B cell (primary cell): ENCODE measurements at places on chromosomes 4 and X. TPM values are rescaled to one million over a fixed set of nuclear protein-coding genes. Genes with fewer than 3 reads are reported as not detected.

DNA sequence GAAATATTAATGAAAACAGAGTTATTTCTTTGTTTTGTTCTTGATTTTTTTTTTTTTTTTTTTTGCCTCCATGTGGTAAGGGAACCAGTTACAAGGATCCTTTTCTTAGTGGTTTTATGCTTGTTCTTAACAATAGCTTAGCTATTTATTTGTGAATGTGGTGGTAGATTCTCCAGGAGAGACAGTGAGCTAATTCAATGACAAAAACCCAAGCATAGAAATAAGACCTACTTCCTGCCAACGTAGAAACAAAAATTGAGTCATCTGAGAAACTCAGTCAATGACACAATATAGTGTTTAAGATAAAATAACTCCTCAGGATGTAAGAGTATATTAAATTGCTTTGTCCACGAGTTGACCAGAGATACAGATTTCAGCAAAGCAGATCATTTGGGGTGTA, 863.8 kb upstream of the PABPC4L start:
- no peak for DNase-seq

- peak; percentile 52 for DNase-seq
Measured at GRCh38 chrX:15781961-15782699, 8.2 kb upstream of the ZRSR2 start.

GRCh38 chr4:135177321-135177720, 975.7 kb upstream of the PABPC4L start:
- DNase-seq = no peak

GRCh38 chrX:123607806-123608205, 125.0 kb downstream of the THOC2 start:
- DNase-seq = no peak

GRCh38 chr4:8644966-8645752, 52.6 kb downstream of the CPZ start:
- no peak for DNase-seq

The SLC4A4 gene
- total RNA-seq = not detected in 2 replicates

The USP27X gene
- total RNA-seq = 5.3 and 6.1 TPM in 2 replicates

The DNAAF6 gene
- total RNA-seq = not detected in 2 replicates

The UGT2B11 gene
- not detected in 2 replicates for total RNA-seq

The CXorf49 gene
- total RNA-seq = not detected in 2 replicates

DNA sequence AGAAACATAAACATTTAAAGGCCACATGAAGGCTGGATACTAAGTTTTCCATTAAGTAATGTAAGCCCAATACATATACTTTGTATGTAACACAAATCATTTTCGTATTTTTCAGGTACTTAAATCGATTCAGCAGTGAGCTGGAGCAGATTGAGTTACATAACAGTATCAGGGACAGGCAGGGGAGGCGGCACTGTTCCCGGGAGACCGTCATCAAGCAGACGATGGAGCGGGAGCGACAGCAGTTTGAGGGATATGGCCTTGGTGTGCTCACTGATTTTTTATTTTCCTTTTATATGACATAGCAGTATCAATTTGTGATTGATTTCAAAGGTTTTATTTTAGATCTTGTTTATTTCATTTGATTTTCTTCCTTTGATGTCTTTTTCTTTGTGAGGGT, 20.7 kb downstream of the TMA16 start:
- no peak for DNase-seq

- DNase-seq = no peak
Measured at GRCh38 chrX:5771441-5771840, 457.2 kb downstream of the NLGN4X start.

DNA sequence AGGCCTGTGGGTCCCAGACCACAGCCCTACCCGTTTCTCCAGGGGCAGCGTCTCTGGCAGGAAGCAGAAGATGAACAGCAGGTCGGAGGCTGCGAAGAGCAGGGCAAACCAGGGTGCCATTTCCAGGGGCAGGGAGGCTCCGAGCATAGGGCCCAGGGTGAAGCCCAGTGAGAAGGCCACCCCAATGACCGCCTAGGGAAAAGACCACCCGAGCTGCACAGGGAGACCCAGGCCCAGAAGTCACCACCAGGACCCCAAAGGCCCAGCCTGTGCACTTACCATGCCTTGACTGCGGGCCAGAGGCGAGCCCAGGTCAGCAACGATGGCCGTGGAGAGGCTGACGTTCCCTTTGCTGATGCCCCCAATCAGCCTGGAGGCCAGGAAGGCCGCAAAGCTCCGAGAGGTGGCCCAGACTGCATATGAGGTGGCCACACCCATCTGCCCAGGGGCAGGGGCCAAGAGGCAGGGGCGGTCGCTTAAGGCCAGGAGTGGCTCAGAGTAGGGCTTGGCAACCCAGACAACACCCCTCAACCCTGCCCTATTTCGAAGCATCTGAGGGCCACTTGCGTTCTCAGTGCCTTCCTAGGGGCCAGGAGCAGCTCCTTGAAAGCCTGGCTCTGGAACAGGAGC, 30.8 kb downstream of the NOP14 start:
- peak; percentile 55 for DNase-seq

- DNase-seq = no peak
Measured at GRCh38 chrX:20432048-20432447, 165.3 kb upstream of the RPS6KA3 start.

The SOD3 gene
- total RNA-seq = not detected in 2 replicates

The PABPC1L2B gene
- total RNA-seq = not detected in 2 replicates

The TFE3 gene
- 38.9 and 42.1 TPM in 2 replicates for total RNA-seq

- DNase-seq = no peak
Measured at GRCh38 chr4:110483516-110483915, 7.6 kb downstream of the ENPEP start.

GRCh38 chr4:156633847-156634246, 337.8 kb downstream of the PDGFC start:
- DNase-seq = no peak

DNA sequence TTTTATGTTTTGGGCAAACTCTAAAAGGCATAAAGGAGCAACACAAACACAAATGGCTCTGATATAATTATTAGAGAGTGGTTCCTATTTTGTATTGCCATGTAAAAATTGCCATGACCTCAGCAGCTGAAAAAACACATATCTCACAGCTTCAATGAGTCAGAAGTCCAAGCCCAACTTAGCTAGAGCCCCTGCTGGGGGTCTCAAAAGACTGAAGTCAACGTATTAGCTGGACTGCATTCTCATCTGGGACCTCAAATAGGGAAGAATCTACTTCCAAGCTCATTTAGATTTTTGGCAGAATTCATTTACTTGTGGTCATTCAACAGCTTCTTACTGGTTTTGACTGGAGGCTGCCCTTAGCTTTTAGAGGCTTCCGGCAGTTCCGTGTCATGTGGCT, 47.4 kb downstream of the FREM3 start:
- DNase-seq = no peak

DNA sequence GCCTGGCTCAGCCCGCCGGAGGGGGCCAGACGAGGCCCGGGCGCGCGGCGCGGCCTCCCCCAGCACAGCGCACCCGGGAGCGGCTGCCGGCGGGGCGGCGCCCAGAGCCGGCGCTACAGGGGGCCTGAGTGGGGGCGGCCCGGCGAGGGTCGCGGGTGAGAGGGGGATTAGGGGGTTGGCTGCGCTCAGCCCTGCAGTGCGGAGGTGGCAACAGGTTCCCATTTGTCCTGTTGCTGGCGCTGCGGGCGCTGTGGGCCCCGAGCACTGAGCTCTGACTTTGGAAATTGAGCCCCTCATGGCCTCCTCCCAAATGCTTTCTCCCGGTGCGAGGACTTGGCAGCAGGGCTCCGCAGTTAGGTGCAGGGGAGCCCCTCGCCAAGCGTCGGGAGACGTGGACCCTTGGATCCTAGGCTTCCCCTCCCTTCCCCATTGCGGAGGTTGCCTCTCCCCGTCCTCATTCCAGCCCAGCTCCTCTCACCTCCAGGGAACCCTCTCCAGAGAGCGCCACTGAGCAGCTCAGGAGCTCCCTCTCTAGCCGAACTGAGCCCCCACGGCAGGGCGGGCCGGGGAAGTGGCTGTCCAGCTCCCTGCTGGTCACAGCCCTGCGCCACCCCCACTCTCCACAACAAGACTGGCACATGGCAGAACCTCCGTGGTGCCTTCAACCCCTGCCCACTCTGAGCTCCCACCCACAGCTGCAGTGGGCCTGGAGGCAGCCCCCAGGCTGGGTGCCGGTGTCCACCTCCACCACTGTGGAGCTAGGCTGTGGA, 2.5 kb upstream of the DUSP9 start:
- peak; percentile 12 for DNase-seq

The XAGE1A gene
- total RNA-seq = not detected in 2 replicates

The CD38 gene
- 7.8 and 10.1 TPM in 2 replicates for total RNA-seq
